ENCODE measurements at places on chromosomes 1 and 21.

GRCh38 chr21:26909972-26910371, 56.9 kb downstream of the ADAMTS5 start:
- DNase-seq, result peak; percentile 10

GRCh38 chr21:44372616-44373015, 19.2 kb downstream of the TRPM2 start:
- DNase-seq, result no peak

DNA sequence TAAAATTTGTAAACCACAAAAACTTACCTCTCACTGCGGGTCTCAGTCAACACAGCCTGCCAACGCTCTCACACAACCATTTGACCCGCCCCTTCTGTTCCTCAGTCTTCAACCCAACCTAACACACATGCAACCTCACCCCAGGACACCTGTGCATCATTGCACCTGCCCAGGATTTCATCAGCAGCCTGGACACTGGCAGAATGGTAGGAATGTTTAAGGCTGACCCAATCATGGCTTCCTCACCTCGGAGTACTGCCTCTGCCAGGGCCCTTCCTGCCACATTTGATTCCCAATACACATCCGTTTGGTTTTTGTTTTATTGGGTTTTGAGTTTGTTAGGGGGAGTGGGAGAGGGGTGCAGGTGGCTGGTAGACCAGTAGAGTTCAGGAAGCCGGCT, 40.7 kb downstream of the TOMM20 start:
- no peak for DNase-seq

GRCh38 chr21:33289199-33289819, 23.1 kb downstream of the IL10RB start:
- no peak for DNase-seq

DNA sequence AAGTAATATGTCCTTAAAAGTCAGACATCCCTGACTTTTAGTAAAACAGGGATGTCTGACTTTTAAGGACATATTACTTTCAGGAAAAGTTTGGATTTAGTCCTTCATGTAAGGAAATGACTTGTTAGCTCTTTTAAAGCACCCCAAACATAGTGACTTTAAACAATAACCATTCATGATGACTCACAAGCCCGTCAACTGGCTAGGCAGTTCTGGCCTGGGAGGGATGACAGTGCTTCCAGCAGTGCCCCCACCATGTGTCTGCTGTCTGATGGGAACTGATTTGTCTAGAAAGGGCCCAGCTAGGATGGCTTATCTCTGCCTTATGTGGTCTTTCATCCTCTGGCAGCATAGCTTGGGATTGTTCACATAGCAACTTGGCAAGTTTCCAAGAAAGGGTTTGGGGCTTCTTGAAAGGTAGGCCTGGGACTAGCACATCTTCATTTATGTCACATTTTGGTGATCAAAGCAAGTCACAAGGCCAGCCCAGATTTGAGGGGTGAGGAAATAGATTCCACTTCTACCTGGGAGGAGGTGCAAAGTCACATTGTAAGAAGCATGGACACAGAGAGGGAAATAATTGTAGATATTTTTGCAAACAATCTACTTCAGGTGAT, 143.5 kb downstream of the C1orf94 start:
- DNase-seq, result peak; percentile 2

GRCh38 chr21:41926117-41926806, 27.6 kb downstream of the C2CD2 start:
- peak; percentile 65 for DNase-seq

DNA sequence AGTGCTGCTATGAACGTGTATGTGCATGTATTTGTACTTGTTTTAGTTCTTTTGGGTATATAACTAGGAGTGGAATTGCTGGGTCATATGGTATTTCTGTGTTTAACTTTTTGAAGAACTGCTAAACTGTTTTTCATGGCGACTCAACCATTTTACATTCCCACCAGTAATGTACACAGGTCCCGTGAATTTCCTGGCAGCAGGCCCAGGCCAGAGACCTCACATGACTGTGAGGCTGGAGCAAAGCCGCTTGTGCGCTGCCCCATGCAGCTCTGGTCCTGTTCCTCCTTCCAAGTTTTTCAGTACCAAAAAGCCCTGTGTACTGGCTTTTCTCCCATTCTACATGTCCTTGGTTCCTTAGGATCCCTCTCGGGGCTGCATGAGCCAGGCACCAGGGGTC, 29.6 kb downstream of the ACOT11 start:
- peak; percentile 85 for DNase-seq

GRCh38 chr1:39337067-39337466, 132.6 kb downstream of the MACF1 start:
- DNase-seq, result no peak

- no peak for DNase-seq
Measured at GRCh38 chr1:245683676-245684075, 528.9 kb downstream of the KIF26B start.

- no peak for DNase-seq
Measured at GRCh38 chr21:36310016-36310415, 10.0 kb upstream of the MORC3 start.

DNA sequence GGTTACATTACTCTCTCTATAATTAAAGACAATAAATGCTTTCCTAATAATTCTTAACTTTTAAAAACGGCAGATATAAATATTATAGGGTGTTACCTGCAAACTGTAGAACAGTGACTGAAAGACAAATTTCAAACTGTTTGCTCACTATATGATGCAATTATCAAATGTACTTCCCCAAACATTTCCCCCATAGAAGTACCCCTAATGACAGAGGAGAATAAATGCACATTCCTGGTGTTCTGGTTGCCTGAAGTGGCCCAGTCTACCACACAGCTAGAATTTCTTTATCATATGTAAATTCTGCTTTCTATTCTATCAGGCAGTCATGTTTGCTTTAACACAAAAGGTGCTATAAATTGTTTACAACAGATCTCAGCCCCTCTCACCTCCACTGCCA, 70.4 kb downstream of the VAV3 start:
- DNase-seq, result no peak

DNA sequence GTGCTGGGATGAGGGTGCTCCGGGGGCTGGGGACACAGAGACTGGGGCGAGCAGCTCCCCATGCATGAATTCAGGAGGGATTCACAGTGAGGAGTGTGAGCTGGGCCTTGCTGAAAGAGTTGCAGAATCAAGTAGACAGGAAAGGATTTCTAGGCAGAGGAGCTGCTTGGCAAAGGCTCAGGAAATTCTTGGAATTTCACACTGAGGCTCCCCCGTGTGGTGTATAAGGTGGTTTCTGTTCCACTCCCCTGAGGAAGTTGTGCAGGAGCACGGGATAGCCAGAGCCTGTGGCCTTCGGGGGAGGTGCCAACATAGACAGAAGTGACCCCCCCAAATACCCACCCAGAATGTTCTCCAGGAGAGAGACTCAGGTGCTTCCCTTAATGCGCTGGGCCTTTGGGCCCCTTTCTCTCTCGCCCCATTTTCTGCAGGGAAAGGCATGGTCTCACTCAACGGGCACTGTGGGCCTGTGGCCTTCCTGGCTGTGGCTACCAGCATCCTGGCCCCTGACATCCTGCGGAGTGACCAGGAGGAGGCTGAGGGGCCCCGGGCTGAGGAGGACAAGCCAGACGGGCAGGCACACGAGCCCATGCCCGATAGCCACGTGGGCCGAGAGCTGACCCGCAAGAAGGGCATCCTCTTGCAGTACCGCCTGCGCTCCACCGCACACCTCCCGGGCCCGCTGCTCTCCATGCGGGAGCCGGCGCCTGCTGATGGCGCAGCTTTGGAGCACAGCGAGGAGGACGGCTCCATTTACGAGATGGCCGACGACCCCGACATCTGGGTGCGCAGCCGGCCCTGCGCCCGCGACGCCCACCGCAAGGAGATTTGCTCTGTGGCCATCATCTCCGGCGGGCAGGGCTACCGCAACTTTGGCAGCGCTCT, 58.5 kb upstream of the ACTL8 start:
- DNase-seq, result peak; percentile 88

GRCh38 chr1:5904551-5904950, 87.7 kb downstream of the NPHP4 start:
- no peak for DNase-seq

DNA sequence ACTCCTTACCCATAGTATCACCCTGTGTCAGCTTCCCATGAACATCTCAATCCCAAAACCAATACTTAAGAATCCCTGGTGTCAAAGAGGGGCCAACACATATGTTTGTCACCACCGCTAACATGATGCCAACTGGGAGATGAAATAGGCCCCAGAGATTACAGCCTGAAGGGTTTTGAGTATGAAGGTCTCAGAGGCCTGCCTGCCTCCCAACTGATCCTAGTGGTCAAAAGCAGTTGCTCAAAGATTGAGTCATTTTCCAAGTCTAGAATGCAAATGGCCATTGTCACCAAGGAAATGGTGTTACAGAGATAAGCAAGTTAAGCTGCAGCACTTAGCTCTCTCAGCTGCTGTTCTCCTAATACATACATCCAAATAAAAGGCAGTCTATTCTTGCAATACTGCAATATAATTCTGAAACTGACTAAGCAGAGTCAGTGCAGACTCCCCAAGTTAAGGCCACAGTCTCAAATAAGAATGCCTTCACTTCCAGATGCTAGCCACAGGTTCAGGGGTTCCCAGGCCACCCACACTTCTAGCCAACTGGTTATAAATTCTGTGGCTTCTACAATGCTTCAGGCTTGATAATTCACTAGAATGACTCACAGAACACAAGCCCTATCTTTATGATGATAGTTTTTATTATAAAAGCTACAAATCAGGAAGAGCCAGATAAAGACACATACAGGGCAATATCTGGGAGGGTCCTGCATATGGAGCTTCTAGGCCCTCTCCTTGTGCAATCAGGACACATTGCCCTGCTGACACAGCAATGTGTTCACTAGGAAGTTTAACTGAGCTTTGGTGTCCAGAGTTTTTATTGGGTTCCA, 18.7 kb downstream of the DUSP10 start:
- DNase-seq, result no peak

- DNase-seq, result peak; percentile 19
Measured at GRCh38 chr1:17392199-17392740, 20.3 kb downstream of the PADI6 start.

DNA sequence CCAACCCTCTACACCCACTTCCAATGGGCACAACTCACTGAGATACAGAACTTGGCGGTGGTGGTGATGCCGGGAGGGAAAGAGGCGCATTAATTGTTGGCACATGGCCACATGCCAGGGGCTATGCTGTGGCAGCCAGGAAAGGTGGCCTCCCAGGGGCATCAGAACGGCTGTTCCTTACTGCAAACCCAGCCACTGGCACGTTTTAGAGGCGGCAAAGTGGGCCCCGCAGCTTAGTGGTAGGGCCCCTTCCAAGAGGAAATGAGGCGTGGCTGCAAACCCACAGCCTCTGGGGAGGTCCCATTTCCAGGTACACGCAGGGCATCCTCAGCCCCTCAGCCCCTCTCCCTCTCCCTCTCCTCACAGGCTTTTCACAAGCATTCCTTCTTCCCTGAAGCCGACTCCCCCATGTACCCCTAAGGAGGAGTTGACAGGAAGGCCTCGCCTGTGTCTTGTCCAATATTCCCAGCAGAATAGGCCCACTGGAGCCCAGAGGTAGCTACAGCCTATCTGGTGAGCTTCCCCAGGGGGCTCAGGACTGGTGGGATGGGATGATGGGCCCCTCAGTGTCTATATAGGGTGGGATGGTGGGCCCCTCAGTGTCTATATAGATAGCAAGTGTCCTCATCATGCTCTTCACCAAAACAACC, 166.2 kb downstream of the CLIC6 start:
- no peak for DNase-seq

GRCh38 chr1:17272646-17273045, 23.7 kb downstream of the PADI3 start:
- DNase-seq, result no peak

DNA sequence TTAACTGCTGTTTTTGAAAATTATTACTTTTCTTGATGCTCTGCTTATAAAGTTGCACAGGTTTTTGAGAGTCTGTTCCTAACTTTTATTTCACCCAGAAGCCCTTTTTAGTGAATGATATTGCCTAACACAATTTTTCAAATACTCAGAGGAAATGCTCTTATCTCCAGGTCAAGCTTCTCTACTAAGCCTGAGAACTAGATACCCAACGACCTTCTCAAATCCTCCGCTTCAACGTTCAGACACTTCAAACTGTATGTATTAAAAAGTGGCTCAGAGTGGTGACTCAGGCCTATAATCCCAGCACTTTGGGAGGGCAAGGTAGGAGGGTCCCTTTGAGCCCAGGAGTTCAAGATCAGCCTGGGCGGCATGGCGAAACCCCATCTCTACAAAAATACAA, 88.5 kb downstream of the ASH1L start:
- DNase-seq, result no peak

DNA sequence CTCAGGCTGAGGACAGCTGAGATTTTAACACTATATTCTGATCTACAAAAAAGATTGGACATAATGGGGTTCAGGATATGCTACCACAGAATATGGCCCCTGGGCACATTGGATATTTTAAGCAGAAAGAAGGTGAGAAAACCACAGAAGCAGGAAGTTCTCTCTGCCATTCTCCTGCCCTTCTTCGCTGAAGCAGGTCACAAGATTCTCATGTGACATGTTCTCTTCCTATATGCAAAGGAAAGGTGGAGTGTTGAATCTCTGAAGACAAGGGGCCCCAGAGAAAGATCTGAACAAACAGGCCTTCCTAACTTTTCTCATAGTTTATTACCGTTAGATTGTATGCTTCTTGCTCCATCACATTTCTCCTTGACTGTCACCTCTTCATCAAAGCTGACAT, 285.7 kb downstream of the S1PR1 start:
- DNase-seq, result no peak

- no peak for DNase-seq
Measured at GRCh38 chr1:201090541-201090940, 21.7 kb downstream of the CACNA1S start.

- peak; percentile 46 for DNase-seq
Measured at GRCh38 chr1:109104364-109105151, 9.4 kb upstream of the ELAPOR1 start.

- no peak for DNase-seq
Measured at GRCh38 chr1:52072291-52072690, 16.2 kb downstream of the BTF3L4 start.

DNA sequence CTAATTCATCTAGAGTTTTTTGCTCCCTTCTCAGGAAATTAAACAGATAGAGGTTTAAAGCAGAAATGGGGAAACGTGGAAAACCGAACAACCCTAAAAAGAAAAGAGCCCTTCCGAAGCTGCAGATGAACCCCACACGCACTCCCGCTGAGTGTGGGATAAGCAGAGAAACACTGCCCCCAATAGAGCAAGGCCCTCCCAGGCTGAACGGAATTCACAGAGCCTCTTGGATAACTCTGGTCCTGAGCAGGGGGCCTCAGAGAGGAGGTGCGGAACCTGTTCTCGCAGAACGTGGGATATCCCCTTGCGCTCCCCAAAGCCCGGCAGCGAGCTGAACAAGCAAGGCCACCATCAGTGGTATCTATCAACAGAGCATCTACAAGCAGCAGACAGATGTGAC, 44.9 kb downstream of the SSBP3 start:
- DNase-seq, result no peak

GRCh38 chr1:116777831-116778830, 23.9 kb downstream of the CD2 start:
- DNase-seq, result peak; percentile 68

- no peak for DNase-seq
Measured at GRCh38 chr1:63888984-63889383, 115.2 kb downstream of the ROR1 start.

DNA sequence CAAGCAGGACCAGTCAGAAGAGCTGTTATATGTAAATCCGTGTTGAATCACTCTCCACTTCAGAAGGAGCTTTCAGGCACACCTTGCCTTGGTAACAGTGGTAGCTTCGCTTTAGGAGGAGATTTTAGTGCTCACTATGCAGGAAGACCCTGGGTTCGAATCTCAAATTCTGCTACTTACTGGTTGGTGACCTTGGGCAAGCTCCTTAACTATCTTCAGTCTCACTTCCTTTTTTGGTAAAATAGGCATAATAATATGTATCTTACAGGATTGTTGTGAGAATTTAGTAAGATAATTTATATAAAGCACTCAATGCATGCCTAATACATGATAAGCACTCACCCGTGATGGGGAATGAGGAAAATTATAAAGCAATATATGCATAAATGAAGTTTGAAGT, 46.7 kb upstream of the GPR52 start:
- DNase-seq, result no peak
